ENCODE measurements at places on chromosomes 5 and 9. TPM values are rescaled to one million over a fixed set of nuclear protein-coding genes. Genes with fewer than 3 reads are reported as not detected.
A peak's percentile ranks its signal among the peaks of the same experiment; 100 is the strongest.

- DNase-seq: no peak
Measured at GRCh38 chr9:7443541-7443940, 356.0 kb downstream of the DMAC1 start.

GRCh38 chr9:18346745-18347144 lies 127.2 kb upstream of the ADAMTSL1 start:
- no peak for DNase-seq

Gene SNCAIP
- 26.1 TPM for polyA plus RNA-seq

DNA sequence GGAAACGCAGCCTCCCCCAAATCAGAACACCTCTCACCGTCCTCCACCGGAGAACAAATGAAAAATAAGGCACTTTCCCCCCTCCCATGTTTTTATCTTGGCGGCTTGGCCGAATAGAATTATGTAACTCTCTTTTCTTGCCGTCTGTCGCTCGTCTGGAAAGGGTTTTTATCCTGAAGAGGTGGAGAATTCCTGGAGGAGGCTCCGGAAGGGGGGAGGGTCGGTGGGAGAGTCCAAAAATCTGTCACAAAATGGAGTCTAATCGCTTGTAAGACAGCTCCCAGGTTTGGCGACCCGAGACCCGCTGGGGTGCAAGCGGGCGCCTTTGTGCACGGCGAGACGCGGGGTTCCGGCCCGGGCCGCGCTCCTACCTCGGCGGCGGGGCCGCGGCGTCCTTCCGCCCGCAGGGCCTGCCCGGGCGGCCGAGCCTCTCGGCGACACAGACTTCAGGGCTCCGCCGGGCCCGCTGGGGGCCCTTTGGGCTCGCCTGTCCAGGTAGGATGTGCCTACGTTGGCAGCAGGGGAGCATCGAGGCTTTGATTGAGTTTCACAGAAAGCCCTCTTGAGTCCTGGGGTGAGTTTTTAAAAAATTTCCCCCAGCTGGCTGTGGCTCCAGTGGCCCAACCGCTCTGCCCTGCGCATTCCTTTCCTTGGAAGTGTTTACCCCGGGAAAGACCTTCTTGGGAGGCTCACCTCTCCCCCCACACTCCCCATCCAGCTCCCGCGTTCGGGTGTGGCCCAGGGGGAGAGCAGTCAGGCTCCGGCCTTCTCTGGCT lies 5.0 kb downstream of the LMX1B start:
- DNase-seq: no peak

Gene HRH2
- polyA plus RNA-seq: 2.6 TPM

GRCh38 chr9:19781240-19781639 lies 7.6 kb downstream of the SLC24A2 start:
- DNase-seq: no peak

- DNase-seq: no peak
Measured at GRCh38 chr9:73137286-73137899, 14.3 kb upstream of the ANXA1 start.

DNA sequence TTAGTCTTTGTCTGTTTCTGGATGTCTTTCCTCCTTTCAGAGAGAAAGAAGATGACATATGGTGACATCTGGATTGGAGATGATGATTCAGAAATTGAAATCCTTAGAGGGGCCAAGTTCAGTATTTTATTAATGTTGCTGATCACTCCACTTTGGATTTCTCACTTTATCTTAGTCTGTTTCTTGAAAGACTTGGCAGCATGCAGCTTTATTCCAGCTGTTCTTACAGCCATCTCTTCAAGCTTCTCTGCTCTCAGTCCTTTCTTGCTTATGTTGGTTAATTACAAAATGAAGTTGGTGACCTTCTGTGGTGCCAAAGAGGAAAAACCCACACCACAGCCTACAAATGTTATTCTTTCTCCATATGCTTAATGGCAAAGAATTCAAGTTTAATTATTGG lies 62.1 kb downstream of the SNCAIP start:
- DNase-seq: no peak

Gene ZNF354C
- polyA plus RNA-seq: 18.4 TPM

GRCh38 chr5:17218353-17219005 lies 1.0 kb downstream of the BASP1 start:
- DNase-seq: peak; percentile 29

Gene TNFSF8
- 0.27 TPM for polyA plus RNA-seq

- DNase-seq: no peak
Measured at GRCh38 chr9:125532412-125532811, 174.6 kb downstream of the MAPKAP1 start.

- DNase-seq: no peak
Measured at GRCh38 chr9:2662496-2662895, 40.9 kb downstream of the VLDLR start.

Gene TNPO1
- 112 TPM for polyA plus RNA-seq

GRCh38 chr5:111231119-111231518 lies 6.9 kb downstream of the CAMK4 start:
- no peak for DNase-seq

Gene ANP32B
- polyA plus RNA-seq: 282 TPM

GRCh38 chr5:154179846-154180710 lies 10.5 kb upstream of the GALNT10 start:
- DNase-seq: peak; percentile 65

All from left kidney (tissue), 8 donors.